ENCODE measurements at places on chromosomes 1 and 21.

DNA sequence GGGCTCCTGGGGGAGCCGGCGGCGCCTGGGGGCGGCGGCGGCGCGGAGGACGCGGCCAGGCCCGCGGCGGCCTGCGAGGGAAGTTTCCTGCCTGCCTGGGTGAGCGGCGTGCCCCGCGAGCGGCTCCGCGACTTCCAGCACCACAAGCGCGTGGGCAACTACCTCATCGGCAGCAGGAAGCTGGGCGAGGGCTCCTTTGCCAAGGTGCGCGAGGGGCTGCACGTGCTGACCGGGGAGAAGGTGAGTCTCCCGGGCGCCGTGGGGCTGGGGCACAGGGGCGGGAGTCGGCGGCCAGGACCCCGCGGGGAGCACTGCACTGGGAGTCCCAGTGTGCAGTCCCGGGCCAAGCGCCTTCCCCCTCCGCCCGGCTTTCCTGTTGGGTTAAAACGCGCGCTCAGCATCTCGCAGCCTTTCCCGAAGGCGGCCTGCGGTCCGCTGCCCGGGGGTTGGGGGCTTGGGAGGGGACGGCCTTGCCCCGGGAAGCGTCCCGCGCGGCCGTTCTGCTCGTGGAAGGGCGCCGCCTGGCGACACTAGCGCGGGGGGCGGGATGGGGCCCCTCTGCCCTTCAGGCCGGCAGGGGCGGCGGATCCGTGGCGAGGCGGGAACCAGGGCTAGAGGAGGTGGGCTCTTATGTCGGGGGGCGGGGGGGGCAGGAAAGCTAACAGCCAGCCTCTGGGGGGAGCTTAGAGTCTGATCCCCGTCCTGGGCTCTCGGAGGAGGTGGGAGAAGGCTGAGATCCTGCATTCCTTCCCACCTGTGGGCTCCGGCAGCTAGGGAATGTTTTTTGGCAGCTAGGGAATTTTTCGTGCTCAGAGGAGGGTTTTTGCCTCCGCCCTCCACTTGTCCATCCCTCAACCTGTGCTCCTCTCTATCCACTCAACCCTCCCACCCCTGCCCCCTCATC lies 1.1 kb downstream of the HUNK start:
- peak; percentile 66 for DNase-seq

DNA sequence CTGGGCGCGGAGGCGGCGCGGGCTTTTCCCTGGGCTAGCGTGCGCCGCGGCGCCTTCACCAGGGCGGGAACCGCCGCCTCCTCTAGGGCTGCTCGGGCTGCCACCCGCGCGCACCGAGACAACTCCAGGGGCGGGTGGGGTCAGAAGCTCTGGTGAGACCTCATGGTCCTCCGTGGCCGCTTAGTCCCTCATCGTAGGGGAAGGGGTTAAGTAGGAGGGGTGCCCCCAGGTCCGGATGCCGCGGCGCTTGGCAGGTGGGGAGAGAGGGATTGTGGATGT lies 559 bp downstream of the SERTAD4 start:
- DNase-seq = peak; percentile 41

GRCh38 chr21:20998456-20998789 lies 214 bp downstream of the NCAM2 start:
- no peak for DNase-seq

DNA sequence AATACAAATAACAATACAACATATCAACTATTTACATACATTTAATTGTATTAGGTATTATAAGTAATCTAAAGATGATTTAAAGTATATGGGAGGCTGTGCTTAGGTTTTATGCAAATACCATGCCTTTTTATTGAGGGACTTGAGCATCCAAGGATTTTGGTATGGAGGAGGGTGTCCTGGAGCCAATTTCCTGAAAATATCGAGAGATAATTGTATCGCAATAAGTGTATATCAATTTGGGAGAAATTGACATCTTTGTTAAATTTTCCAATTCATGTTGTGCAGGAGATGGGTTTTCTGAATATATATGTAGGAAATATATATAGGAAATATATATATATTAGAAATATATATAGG lies 63.5 kb downstream of the ATP1A1 start:
- no peak for DNase-seq

DNA sequence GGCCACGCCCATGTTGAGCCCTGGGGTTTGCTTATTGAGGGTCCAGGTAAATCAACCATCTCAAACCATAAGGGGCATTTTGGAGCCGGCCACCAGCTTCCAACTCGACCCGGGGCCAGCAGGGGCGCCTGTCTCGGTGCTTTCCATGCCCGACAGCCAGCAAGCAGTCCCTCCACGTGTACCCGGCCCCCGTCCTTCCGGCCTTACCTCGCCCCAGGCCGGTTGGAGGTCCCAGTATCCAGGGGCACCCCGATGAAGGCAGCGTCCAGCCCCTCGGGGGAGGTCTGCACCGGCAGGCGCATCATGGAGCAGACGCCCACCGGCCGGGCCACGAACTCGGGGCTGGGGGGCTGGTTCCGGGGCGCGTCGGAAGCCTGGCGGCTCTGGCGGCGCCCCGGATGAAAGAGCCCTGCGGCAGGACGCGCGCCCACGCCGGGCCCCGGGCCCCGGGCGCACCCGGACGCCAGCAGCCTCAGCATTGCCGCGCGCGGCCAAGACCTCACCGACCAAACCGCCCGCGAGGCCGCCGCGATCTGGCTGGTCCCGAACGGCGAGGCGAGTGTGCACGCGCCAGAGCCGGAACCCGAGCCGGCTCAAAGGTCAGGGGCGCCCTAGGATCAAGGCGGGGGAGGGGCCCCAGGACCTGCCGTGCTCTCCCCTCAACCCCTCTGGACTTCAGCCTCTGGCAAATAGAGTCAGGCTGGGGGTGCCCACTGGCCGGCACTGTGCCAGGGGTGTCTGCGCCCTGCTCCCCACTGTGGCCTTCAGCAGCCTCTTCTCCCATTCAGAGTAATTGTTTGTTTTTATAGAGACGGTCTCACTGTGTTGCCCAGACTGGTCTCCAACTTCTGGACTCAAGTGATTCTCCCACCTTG lies at the start of gene AGMAT:
Gene AGMAT, minus strand, starts transcription at position 563 of the 875 bp plus-strand sequence. Its CDS starts 84 bp downstream, at position 479.
- peak; percentile 68 for DNase-seq

DNA sequence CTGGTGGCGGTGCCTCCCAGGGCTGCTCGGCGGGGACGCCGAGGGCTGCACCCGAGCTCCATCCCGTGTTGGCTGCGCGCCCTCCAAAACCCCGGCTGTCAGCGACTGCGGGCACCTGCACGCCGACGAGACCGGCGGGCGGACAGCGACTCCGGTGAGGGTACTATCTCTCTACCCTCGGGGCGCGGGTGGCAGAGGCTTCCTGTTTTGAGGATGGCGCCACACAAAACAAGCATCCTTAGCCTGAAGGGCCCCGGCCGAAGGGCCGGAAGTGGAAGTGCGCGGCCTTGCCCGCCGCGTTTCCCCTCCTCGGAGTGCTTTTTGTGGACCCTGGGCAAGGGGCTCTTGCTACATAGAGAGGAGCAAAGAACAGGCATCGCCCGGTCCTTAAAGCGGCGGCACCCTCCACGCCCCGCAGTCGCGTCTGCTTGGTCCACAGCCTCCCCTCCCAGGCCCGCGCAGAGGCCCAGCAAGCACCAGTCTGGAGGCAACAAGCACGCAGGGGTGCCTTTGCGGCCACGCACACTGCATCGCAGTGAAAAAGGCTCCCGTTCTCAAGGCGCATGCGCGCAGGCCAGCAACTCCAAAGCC lies 561 bp upstream of the COQ8A start:
- peak; percentile 55 for DNase-seq

- no peak for DNase-seq
These were observed 142.5 kb downstream of the SYT2 start for GRCh38 chr1:202567738-202568137.

DNA sequence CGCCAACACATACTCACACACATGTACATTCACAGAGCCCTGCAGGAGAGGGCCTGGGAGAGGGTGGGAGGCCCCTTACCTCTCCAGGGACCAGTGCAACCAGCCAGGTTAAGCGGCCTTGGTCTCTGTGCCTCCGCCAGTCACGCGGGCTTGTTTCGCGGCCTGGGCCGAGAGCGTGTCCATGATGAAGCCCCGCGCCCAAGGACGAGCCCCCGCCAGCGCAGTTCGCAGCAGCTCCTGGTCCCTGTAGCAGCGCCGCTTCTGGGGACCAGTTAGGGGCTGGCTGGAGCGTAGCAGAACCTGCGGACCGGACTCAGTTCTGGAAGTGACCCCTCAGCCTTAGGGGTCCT lies 7.3 kb upstream of the FAM167B start:
- DNase-seq = no peak

GRCh38 chr1:239719642-239720258 lies 333.4 kb downstream of the CHRM3 start:
- no peak for DNase-seq

DNA sequence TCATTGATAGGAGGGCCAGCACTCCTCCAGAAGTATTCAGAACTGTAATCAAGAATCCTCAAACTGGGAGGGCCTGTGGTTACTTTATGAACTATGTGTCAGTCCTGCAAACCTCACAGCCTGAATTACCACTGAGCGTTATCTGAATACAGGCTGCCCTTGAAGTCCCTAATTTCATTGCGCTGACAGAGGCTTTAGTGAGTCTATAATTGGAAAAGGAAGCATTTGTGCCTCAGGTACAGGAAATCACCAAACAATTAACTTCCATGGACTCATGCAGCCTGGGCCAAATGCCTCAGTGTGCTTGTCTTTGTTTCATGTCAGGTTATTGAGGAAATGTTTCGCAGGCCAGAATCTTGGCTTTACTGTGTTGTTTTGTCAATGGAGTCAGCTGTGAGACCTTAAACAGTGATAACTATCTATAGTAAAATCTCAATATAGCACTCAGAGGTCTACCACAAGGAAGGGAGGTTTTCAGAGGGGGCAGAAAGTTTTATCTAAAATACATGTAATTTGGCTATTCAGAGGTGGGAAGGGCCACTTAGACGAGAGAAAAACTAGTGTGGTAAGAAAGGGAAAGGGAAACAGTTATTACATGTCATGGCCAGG lies 32.9 kb upstream of the DOCK7 start:
- no peak for DNase-seq

- no peak for DNase-seq
These were observed 23.7 kb downstream of the MRPL37 start for GRCh38 chr1:54223441-54224202.

- DNase-seq = no peak
These were observed 26.5 kb upstream of the LPAR3 start for GRCh38 chr1:84919461-84919970.

GRCh38 chr1:225937048-225937968 lies 3.7 kb downstream of the LEFTY2 start:
- no peak for DNase-seq

- no peak for DNase-seq
These were observed 177.9 kb downstream of the EIF4G3 start for GRCh38 chr1:20998826-20999225.

DNA sequence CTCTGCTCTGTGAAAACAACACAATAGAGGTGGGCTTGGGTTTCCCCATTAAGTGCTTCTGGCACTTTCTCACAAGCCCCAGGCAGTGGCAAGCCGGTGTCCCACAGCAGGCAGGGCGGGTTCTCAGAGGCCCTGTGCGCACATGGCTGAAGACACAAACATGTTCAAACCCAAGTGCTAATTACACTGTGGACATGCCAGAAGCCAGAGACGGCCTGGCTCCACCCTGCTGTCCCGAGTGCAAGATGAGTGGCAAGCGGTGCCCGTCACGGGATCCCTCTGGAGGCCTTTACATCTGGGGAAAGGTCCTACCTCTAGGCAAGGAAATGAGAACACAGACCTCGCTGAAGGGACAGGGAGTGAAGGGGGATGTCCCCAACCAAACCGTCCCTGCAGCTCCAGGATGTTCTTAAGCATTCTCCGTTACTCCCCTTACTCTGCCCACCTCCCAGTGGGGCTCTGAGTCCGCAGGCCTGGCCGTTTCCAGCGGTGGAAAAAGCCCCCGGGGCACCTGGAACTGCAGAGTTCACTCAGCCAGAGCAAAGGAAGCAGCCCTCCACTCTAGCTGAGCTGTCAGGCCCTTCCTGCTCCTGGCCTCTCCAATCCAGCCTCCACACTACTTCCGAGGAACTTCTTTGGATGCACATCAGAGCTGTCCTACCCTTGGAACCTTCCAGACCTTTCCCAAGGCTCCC lies 57.4 kb downstream of the SLC66A1 start:
- no peak for DNase-seq

DNA sequence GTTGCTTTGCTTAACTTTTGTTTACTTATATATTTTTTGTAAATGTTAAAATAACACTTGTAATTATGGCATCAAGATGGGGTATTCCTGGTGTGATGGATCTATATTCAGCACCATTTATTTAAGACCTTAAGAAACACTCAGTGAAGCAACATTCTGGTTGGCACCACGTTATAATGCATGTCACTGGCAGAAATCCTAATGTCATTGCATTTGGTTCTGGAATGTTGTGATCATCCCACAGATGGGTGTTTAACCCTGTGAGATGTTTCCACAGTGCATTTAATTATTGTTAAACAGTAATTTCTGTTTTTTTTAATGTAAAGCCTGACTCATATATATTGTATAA lies 116.5 kb downstream of the NOS1AP start:
- DNase-seq = no peak

DNA sequence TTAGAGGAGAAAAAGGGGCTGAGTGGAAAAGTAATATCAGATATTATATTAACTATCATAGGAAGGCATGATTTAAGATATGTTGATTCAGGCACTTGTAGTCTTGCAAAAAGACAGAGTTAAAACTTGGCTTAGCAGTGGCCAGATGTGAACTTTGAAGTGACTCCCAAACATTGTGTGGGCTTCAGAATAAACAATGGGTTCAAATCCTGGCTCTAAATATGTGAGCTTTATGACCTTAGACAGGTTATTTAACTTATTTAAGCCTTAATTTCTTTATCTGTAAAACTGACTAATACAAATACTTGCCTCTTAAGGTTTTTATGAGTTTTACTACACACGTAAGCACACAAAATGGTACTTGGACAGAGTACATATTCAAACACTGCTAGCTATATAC lies 85.9 kb downstream of the TNFSF18 start:
- DNase-seq = no peak

GRCh38 chr1:224524679-224525078 lies 90.1 kb upstream of the WDR26 start:
- DNase-seq = no peak

GRCh38 chr21:44924606-44925377 lies 4.1 kb upstream of the ITGB2 start:
- DNase-seq = no peak

GRCh38 chr1:242871471-242872030 lies 347.1 kb upstream of the PLD5 start:
- no peak for DNase-seq

GRCh38 chr1:169648709-169649108 lies 18.8 kb upstream of the SELP start:
- no peak for DNase-seq

DNA sequence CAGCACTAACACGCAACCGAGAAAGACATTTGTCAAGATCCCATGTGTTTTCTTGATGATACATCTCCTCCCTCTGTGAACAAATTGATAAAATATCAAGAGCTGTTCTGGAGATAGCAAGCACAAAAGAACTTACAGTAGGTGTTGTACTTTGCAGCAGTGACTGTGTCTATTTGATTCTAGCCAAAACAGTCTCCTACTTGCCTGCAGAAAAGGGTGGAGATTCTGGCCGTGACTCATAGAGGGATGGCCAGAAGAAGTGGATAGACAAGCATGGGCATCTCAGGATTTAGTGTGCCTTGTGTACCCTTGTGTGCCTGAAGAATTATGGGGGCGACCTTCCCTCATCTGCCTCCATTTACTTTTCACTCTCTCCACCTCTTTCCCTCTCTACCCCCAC lies 458.4 kb upstream of the LRRC7 start:
- no peak for DNase-seq

- DNase-seq = peak; percentile 71
These were observed 21.6 kb downstream of the MAPKAPK2 start for GRCh38 chr1:206706298-206706791.

GRCh38 chr1:21539933-21540332 lies 30.7 kb downstream of the ALPL start:
- no peak for DNase-seq

Measured in AG08396 (cell line).